DMS 273 treated with DMSO at 0.1 percent for 48 hours (cell line): ENCODE measurements at places on chromosomes 6 and 20.
A peak's percentile ranks its signal among the peaks of the same experiment; 100 is the strongest.

DNA sequence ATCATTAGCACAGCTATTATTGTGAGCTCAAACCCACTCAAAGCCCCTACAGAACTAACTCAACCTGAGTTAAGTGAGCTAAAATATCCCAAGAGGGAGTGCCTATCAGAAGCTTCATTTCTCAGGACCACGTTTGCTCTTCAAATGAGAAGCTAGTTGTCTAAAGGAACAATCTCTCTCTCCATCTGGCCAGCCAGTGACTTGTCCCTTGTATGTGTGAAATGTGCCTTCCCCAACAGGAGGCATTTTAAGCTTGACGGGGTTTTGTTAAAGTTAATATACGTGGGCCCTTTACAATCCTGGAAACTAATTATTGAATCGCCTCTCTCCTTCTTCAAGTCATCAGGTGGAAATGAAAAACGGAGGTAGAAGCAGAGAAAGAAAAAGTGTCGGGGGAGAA, 62.0 kb downstream of the TRERF1 start:
- DNase-seq: no peak

DNA sequence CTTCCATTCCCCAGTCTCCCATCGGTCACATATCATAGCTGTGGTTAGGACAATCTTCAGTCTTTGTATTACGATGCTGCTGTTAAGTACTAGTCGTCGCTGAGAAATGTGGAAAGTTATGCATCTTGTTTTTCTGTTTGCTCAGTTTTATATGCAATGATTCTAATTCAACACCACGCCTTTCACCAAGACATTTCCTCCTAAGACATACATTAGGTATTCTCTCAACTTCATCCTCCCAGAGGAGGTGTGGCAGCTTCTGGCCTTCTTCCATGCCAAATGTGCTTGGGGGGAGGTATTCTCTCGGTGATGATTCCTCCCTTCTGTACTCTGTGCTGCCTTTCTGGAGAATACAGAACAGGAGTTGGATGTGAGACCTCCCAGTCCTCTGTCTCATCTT, 66.1 kb downstream of the B4GALT5 start:
- DNase-seq: no peak

DNA sequence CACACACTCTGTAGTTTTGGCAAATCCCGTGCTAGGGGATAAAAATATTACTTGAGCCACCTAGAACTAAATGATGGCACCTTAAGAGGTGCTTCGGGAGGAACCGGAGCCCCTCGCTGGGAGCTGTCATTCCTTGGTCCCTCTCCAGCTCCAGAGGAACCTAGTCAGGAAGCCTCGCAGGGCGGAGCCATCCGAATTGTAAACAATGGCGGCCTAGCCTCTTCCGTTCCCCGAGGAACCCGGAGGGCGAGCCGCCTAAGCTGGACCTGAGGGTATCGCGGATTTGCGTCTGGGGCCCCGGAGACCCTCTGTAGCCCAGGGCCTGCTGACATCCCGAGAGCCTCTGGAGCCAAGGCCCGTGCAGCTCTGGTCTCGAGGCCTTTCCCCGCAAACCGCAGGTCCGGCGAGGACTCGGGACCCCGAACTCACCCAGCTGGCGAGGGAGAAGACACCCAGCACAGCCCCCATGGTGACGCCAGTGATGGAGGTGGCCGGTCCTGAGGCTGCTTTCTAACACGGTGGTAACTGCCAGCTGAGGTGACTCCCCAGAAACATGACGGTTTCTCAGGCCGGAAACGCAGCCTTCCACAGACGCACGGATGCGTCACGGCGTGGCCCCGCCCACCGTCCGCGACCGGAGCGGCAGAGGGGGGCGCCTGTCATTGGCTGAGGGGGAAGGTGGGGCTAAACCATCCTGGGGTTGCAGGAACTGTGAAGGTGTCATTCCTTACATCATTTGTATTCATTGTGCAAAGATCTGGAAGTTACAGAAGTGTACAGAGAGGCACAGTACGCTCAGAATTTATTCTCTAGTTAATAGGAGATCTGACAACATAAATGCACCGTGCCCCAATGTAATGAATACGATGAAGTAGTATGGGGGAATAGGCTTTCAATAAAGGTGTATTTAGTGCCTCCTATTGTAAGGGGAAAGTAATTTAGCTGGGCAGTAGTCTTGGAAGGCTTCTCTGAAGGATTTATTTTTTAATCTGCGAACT, at the start of gene SERINC3:
TSS of gene SERINC3 (minus strand) at position 587 of the 998 bp plus-strand sequence. CDS start at position 468, 119 bp downstream.
- peak; percentile 58 for DNase-seq

GRCh38 chr20:59937150-59937549, 3.0 kb downstream of the PPP1R3D start:
- no peak for DNase-seq

DNA sequence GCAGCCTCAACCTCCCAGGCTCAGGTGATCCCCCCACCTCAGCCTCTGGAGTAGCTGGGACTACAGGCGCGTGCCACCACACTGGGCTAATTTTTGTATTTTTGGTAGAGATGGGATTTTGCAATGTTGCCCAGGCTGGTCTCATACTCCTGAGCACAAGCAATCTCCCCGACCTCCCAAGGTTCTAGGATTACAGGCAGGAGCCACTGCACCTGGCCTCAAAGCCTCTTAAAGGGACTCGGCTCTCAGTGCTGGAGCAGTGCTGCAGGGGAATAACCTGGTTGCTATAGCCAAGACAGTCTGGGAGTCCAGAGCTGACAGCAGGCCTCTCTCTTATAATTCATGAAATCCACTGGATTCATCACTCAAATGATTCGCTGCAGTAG, 17.0 kb downstream of the GHRH start:
- DNase-seq: no peak

- no peak for DNase-seq
Measured at GRCh38 chr20:34089655-34090345, 22.2 kb downstream of the EIF2S2 start.

DNA sequence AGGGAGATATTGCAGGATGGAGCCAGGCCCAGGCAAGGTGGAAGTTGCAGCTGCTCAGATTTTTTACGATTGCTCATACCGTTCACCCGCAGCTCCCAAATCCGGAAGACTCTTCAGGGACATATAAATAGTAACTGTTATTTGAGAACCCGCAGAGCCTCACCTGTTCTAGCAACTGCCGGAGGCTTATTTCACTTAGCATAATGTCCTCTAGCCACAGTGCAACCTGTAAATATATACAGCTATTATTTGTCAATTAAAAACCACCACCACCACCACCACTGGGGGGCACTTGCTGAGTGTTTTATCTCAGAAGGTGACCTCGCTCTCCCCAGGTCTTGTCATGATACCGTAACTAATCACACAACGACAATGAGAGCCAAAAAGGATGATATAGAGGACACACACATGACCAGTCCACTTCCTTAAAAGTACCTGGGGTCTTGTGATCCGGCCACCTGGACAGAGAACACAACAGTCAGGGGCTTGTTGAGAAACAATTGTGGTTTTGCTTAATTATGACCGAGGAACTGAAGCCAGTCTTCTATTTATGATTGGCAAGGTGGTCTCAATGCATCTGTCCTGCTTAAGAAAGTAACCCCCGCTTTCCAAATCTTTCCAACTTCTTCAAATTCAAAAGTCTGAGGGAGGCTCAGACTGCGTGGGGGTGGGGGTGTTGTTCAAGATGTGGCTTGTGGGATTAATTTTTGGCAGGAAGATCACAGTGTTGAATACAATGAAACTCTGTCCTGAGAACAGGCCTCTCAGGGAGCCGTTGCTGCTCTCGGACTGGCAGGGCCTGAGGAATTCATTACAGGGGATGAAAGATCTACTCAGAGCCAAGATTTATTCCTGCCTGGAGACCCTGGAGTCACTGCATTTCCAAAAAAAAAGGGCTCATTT, 107.7 kb upstream of the PRND start:
- peak; percentile 12 for DNase-seq

DNA sequence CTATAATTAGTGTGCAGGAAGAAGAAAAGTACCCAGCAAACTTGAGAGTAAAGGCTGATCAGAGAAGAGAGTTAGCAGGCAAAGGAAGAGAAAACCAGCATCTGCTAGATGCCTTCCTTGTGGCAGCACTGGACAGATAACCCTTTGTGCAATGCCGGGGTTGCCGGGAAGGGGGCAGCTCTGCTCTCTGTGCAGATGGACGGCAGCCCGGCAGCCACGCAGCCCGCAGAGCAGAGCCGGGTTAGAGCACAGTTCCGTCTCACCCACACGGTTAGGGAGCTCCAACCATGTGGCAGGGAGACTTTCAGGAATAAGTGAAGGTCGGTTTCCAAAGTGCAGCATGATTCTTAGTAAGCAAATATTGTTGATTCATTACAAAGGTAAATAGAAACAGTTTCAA, 80.0 kb upstream of the RPS6KA2 start:
- DNase-seq: no peak

- no peak for DNase-seq
Measured at GRCh38 chr6:37867756-37868446, 48.4 kb downstream of the ZFAND3 start.

- DNase-seq: no peak
Measured at GRCh38 chr20:62707276-62707920, 1.2 kb upstream of the NTSR1 start.

GRCh38 chr20:16970776-16971175, 222.6 kb downstream of the OTOR start:
- no peak for DNase-seq
